ENCODE measurements at places on chromosomes 4 and X.

DNA sequence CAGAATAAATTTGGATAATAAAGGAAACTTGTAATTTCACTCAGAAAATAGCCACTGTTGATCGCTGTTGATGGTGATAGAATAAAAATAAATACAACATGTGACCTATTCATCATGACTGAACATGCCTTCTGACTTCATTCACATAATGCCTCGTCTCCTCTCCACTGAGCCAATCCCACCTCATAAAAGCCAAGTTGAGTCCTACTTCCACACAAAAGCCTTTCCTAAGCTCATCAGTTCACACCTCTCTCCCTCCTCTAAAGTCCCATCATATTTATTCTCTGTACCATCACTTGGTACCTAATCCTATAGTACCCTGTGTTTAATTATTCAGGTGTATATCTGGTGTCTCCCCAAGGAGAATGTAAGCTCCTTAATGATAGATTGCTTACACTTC lies 37.7 kb downstream of the APOO start:
- DNase-seq = no peak

- DNase-seq = no peak
Observed at GRCh38 chr4:31557437-31557836, 837.3 kb downstream of the PCDH7 start.

DNA sequence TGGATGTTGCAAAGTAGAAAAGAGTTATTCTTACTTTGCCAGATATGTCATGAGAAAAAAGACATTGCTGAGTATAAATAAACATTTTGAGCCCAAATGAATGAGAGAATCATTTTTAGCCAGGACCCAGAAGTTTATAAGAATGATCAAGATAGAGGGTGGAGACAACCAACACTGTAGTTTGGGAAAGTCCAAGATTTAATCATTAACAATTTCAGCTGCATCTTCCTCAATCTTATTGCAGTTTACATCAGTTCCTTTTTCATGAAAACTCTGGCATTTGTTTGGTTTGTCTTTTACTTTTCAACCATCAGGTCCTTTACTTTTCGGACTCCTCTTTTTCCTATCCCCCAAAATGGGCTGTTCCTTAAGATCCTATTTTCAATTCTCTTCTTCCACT lies 645.9 kb downstream of the ANKRD50 start:
- DNase-seq = no peak

GRCh38 chr4:18127030-18127429 lies 105.5 kb upstream of the LCORL start:
- DNase-seq = no peak

- no peak for DNase-seq
Observed at GRCh38 chr4:96145601-96146000, 305.7 kb downstream of the PDHA2 start.

Measured in stimulated activated CD8-positive, alpha-beta memory T cell treated with anti-CD3 and anti-CD28 coated beads, Interleukin-7, amount 100 ng/mL, for 4 hours (primary cell).